Psoas muscle (tissue), 8 donors: ENCODE measurements at places on chromosomes 1 and 21.
A peak's percentile ranks its signal among the peaks of the same experiment; 100 is the strongest.

GRCh38 chr1:160724465-160725242 is 13.0 kb upstream of the CD48 start:
- DNase-seq = no peak

DNA sequence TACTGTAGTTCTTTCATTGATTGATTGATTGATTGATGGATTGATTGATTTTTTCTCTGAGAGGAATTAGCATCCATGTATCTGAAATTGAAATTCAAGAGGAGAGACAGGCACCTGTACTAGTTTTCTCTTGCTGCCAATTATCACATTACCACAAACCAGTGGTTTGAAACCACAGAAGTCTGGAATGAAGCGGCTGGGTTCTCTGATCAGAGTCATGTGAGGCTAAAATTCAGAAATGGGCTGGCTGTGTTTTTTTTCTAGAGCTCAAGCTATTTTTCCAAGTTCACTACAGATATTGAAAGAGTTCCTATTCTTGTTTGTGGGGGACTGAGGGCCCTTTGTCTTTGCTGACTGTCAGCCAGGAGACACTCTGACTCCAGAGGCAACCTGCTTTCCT is 10.0 kb downstream of the NBPF3 start:
- no peak for DNase-seq

GRCh38 chr1:3012456-3013291 is 8.6 kb upstream of the ACTRT2 start:
- DNase-seq = peak; percentile 73

DNA sequence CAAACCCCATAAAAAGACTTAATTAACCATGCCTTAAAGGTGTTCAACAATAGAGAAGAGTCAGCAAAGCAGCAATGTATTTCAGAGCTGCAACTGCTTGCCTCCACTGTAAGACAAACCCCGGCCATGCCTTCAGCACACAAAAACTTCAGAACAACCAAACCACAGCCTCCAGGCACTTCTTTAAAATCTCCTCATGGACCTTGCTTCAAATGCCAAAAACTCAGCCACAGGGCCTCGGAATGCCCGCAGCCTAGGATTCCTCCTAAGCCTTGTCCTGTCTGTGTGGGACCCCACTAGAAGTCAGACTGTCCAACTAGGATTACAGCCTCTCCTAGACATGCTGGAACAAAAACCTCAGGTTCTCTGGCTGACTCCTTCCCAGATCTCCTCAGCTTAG is 208.1 kb upstream of the DUSP10 start:
- DNase-seq = no peak

GRCh38 chr1:208709981-208710380 is 465.8 kb upstream of the PLXNA2 start:
- DNase-seq = no peak

DNA sequence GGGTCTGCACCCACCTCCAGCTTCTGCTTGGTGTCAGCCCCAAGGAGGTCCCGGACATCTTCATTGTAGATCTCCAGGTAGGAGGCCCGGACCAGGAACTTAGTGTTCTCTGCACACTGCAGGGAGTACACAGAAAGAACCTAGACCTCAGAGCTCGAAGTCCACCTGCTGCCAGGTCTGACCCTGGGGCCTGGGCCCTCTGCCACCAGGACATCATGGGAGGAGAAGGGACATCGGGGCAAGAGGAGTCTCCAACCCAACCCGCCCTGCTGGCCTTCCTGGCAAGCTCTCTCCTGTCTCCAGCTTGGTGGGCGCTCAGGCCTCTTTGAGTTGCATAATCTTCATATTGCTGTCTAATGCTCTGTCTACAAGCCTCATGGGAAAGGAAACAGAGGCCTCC is 4.4 kb downstream of the KIF17 start:
- DNase-seq = no peak

DNA sequence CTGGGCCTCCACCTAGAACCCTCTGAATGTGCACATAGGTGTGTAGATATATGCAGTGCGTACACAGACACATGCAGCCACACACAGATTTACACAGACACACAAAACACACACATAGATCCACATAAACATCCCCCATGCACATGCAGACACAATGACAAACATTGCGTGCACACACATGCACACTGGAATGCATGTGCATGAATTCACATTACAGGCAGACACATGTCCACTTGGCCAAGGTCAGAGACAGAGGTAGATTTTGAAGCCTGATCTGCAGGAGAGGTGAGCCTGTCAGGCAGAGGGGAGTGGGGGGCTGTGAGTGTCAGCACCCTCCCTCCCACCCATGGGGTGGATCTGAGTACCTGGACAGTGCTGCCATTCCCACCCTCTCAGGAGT is 338.5 kb downstream of the PTPRU start:
- no peak for DNase-seq

GRCh38 chr21:29077651-29078090 is 4.2 kb upstream of the CCT8 start:
- DNase-seq = no peak

GRCh38 chr1:32311709-32312393 is 20.0 kb downstream of the HDAC1 start:
- DNase-seq = no peak

GRCh38 chr1:47569261-47569660 is 131.4 kb downstream of the FOXD2 start:
- no peak for DNase-seq

- DNase-seq = no peak
Observed at GRCh38 chr1:99476058-99476457, 169.9 kb upstream of the PALMD start.

DNA sequence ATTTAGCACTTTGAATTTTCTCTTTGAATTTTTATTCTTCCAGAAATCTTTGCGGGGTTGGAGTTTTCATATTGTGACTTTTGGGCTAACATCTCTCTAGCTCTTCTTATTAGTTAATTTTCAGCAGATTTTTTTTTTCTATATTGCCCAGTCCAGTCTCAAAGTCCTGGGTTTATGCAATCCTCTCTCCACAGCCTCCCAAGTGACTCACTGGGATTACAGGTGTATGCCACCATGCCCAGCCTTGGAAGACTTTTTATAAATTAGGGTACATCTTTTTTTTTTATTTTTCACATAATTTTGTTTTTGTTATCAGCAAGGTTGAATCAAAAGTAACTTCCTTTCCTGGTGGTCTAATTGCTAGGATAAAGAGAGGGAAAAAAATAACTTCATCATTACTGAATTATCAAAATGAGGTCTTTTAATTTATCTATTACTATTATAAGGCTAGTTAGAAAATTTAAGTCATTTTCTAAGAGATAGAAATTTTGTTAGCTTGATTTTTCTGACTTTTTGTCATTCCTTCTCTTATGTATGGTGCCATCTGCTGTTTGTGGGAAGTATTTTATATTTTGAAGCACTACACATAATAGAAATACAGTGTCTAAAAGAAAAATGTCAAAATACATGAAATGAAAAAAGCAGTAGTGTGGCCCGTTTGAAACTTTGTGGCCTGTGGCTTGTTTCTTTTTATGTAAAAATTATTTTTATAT is 273.4 kb upstream of the CACYBP start:
- no peak for DNase-seq

DNA sequence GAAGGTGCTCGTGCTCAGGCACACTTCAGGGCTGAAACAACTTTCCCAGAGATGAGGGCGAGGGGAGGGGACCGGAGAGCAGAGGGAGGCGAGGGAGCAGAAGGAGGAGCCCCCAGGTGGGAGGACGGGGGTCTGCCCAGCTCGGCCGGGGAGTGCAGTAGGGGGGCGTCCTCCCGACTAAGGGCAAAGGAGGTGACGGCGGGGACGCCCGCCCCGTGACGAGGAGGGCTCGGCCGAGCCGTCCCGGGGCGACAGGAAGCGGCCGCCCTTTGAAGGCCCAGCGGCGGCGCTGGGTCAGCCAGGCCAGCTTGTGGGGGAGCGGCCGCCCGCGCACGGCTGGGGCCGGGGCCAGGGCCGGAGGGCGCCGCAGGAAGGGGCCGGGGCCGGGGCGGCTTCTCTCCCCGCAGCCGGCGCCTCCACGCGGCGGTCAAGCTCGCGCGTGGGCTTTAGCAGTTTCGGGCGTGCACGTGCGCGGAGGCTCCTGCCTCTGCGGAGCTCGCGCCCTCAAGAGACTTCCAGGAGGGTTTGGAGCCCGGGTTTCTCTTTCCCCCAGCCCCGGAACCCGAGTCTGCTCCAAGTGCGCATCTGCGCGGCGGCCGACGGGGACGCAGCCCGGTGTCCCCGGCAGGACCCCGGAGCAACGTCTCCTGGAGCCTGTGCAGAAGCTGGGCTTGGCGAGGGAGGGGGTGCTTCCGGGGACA is 100.8 kb upstream of the SLC45A1 start:
- DNase-seq = peak; percentile 58

- no peak for DNase-seq
Observed at GRCh38 chr1:96544831-96545221, 176.8 kb upstream of the PTBP2 start.

DNA sequence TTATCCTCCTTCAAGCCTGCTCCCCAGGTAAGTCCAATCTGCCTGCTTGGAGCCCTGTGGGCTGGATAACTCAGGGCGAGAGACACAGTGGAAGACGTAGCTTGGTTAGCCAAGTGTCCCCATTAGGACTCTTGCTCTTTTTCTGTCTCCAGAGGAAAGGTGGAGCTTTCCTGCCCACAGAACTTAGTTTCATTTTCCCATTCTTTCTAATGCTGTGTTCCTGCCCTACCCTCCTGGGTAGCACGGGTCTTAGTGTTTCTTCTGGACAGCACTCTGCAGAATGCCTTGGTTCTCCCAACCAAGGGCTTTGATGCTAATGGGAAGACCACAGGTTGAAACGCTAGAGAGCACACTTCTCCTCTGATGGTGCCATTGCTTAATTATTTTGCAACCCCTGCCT is 92.5 kb upstream of the LRRC8D start:
- no peak for DNase-seq

- no peak for DNase-seq
Observed at GRCh38 chr1:186275822-186276221, 99.2 kb downstream of the TPR start.

DNA sequence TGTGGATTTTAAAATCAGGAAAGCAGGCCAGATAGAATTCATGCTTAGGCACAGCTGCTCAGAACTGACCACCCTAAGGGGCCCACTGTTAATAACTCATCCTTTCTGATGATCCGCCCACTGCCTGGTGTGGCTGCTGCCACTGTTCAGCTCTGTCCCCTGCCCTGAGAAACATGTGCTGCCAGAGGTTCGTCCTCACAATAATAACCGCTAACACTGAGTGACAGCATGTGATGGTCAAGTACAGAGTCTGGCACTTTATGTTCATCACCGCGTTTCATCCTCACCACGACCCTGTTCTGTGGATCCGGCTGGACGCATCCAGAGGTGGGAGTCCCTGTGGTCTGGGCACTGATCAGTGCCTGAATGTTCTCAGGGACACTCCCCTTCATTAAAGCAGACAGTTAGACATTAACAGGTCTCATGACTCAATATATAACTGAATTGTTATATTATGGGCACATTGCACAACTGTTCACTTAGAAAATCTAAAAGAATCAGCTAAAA is 108.6 kb downstream of the SIM2 start:
- DNase-seq = no peak

- no peak for DNase-seq
Observed at GRCh38 chr1:198199105-198199504, 42.3 kb downstream of the NEK7 start.

GRCh38 chr1:67771749-67772148 is 61.5 kb downstream of the GNG12 start:
- no peak for DNase-seq
